Activated CD8-positive, alpha-beta T cell treated with anti-CD3 and anti-CD28 coated beads for 36 hours (primary cell): ENCODE measurements at places on chromosomes 6 and 20. TPM values are rescaled to one million over a fixed set of nuclear protein-coding genes. Genes with fewer than 3 reads are reported as not detected.

The COL11A2 gene
- total RNA-seq: 1.4 TPM

The SLC22A16 gene
- not detected for total RNA-seq

DNA sequence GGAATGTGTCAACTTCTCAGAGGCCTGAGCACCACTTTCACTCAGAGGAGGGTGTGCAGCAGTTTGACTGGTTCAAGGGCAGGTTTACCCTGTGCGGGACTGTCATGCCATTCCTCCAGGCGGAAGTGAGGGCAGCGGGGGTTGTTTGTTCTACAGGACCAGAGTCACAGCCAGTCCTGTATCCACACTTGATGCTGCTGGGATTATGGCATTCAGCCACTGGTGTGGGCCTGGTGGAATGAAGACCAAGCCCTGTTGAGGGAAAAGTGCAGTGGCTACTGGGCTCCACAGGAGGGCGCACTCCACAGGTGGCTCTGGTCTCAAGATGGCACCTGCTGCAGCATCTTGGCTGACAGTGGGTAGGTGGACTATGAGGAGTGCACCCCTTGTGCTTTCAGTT lies 14.8 kb downstream of the SEMG2 start:
- peak; percentile 18 for DNase-seq

DNA sequence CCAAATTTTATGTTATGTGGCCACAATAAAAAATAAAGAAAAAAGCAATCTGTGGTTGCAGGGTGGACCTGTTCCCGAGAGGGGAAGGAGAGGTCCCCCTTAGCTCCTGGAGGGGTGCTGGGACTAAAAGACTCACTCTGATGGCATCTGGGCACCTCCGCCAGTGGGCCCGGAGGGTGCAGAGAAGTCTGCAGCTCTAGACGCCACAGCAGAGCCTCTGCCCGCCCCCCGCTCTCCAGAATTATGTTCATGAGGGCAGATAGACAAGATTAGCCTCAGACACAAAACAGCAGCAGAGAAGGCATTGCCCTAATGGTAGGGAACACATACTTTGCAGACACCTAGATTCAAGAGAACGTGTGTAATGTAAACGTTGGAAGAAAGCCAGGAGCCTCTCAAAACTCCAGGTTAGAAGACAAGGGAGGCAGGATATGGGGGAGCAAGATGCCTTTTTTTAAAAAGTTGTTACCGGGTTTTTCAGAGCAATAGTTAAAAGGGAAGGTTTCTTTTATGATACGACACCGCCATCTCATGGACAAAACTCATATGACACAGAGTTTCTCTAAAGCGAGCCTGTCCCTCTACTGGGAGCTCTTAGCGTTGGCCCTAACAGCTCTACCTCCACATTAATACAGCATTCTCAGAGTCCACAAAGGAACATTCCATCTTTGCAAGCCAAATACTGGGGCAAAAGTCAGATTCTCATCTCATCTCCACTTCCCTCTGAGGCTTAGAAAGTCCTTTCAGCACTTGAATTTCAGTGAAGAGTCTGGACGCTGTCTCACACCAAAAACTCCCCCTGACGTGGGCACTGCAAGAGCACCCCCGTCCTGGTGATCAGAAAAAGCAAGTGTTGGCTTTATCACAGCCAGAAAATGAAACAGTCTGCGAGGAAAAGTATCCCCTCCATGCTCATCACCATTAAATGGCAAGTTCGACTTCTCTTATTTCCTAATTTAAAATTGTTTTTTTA lies 47.2 kb downstream of the FOXF2 start:
- peak; percentile 61 for DNase-seq

DNA sequence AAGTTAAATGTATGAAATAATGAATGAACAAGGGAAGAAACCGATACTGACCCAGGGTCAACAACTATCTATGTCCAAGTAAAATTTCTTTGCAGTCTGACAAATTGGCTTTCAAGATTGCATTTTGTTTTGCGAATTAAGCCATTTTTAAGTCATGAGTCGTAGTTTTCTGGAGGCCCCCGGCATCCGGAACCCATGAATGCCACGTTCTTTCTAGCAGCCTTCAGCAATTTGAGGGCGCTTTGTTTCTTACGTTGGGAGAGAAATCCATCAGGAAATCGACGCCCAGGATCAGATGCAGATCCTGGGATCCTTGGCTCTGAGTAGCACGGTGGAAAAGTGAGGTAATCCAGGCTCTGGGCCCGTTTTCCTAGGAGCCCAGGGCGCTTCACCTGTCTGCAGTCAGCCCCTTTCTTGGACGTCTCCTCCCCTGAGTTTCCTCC lies 309 bp upstream of the ABRACL start:
- DNase-seq: no peak

GRCh38 chr20:48215536-48215935 lies 430.3 kb upstream of the SULF2 start:
- no peak for DNase-seq

DNA sequence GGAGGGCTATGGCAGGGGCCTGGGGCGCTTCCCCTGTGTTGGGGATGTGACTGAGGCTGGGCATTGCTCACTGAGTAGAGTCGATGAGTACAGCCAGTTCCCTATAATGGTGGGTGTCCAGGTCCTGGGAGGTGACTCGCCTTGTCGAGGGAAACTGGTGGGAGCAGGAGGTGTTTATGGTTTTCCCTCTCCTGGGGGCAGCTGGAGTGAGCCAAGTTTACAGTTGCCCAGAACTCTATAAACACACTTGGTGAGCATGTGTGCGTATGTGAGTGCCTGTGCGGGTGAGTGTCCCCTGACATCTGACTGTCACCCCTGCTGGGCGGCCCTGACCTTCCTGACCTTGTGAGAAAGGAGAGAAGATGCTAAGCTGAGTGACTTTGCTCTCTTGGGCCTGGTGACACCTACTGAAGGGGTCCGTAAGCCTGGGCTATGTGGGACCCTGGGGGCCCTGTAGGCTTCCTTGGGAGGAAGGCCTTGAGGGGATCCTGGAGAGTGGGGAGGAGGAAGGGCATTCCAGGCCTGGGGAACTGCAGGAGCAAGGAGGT lies 65.9 kb downstream of the VEGFA start:
- no peak for DNase-seq

GRCh38 chr6:7727946-7728854 lies 2.3 kb downstream of the BMP6 start:
- DNase-seq: peak; percentile 28

- DNase-seq: no peak
Observed at GRCh38 chr6:63708631-63709030, 73.0 kb downstream of the PHF3 start.

DNA sequence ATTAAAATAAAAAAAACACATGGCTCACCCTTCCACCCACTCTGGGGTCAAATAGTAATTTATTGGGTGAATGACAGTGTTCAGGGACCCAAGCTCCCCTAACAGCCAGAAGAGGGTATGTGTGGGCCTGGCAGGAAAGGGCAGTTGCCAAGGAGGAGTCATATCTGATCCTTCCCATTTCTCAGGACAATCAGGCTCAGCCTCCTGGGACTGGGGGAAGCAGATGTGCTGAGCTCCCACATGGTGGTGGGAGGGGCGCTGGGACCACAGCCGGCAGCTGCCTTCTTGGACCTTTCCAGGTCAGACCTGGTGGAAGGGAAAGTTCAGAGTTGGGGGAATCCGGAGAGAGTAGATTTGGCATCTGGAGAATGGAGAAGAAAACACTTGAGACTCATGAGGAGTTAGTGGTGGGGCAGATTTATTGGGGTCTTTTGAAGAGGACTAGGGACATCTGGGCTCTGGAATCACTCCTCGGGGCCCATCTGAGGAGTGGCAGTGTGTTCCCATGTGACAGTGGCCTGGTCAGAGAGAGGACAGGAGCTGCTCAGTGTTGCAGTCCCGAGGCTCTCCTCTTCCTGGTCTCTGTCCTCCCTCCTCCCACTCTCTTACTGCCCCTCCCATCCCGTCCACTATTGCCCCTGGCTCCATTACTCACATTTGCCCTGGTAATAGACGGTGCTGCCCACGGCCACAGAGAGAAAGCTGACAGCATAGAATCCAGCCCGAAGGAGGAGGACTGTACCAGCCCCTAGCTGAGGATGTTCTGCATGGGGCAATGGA lies 3.0 kb downstream of the LST1 start:
- no peak for DNase-seq

- DNase-seq: no peak
Observed at GRCh38 chr6:152225241-152225934, 411.8 kb downstream of the SYNE1 start.

GRCh38 chr6:79813854-79814709 lies 133.3 kb downstream of the ELOVL4 start:
- peak; percentile 87 for DNase-seq

DNA sequence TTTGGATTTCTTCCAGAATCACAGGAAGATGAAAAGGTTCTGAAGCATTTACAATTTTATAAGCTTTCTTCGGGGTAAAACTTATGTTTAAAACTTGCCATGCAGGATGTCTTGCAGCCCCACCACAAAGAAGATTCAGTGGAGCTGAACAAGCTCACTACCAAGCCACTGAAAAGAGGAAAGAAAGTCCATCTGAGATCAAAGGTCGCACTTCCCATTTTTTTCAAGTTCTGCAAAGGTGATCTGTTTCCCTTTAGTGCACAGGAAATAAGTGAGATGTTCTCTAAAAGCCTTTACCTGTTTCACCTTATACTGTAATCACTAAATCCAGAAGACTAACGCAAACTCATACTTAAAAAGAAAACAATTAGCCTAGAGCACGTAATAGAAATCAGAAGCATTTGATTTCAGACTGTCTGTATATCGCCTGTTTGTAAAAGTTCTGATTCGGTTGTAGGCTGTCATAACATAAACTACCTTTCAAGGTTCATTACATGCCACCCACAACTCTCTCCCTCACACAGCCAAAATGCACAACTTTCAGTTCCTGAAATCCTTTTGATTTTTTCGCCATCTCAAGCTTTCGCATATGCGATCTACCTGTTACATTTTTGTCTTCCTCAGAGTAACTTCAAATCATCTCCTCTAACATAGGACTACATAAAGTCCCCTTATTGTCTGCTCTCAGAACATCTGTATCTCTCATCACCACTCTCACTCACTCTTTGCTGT lies 1.8 kb downstream of the ECHDC1 start:
- no peak for DNase-seq

GRCh38 chr6:167078745-167079144 lies 44.2 kb upstream of the CCR6 start:
- no peak for DNase-seq
